ENCODE measurements at places on chromosomes 12 and 14.

DNA sequence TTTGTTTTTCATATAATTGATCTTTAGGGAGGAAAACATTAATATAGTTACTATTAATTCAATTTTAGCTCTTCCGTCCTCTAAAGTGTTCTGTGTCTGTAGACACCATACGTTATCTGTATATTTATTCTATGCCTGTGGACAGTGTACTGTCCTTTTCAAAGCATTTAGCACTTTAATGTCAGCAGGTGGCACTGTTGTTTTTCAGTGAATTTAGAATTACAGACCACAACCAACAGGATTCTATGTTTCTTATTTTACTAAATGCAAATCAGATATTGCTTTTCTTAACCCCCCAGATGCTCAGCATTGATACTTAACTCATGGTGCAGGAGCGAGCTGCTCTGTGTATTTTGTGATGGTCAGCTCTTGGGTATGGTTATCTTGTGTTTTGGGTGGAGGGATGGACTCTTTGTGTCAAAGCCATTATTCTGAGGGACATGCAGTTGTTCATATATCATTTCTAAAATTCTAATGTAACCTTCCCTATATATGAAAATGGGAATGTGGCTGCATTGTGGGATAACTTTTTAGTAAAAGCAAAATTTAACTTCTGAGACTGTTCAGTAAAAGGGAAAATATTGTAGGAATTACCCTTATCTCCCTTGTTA is 65.2 kb downstream of the PAPOLA start:
- DNase-seq: peak; percentile 26

- DNase-seq: peak; percentile 56
Measured at GRCh38 chr12:63018273-63018672, 83.3 kb upstream of the PPM1H start.

DNA sequence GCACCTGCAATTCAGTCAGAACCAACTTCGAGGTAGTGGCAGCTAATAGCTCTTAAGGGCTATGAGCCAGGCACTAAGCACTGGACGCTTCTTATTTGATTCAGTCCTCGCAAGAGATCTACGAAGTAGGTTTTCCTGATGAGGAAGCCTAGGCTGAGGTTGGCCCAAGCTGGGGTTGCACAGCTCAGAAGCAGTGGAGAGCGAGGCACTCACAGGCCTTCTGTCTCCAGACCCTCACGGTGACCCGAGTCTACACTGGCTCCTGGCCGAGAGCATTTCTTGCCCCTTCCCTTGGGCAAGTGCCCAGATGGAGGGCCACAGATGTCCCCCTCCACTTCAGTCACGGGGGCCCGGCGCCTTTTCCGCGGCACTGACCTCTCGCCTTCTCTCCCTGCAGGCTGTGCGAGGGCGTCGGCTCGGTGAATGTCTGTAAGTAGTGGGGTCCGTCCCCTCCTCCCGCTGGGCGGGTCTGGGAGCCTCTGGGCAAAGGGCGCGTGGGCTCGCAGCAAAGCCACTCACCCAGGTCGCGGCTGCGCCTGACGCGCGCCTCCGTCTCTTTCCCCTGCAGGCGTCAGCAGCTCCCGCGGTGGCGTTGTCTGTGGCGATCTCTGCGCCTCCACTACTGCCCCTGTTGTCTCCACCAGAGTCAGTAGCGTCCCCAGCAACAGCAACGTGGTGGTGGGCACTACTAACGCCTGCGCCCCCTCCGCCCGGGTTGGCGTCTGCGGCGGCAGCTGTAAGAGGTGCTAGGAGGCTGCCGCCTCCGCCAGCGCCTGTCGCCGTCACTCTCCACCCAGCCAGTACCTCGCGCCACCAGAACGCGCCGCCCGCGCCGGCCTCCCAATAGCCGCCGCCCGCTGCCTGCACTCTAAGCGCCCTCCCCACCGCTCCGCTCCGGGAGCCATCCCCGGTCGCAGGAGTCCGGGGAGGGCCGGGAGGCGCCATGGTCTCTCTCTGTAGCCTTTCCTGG is 13.1 kb downstream of the KRT83 start:
- DNase-seq: peak; percentile 71

DNA sequence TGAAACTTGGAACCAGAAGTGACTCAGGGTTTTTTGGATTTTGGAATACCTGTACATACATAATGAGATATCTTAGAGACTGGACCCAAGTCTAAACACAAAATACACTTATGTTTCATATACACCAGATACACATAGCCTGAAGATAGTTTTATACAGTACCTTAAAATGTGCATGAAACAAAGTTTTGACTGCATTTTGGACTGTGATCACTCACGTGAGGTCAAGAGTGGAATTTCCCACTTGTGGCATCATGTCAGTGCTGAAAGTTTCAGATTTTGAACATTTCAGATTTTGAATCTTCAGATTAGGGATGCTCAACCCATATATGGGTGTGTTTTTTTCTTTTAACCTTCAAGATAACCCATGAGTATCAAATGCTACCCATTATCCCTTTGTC is 6.6 kb downstream of the SBNO1 start:
- DNase-seq: no peak

- no peak for DNase-seq
Measured at GRCh38 chr12:56766535-56766934, 3.4 kb downstream of the HSD17B6 start.

DNA sequence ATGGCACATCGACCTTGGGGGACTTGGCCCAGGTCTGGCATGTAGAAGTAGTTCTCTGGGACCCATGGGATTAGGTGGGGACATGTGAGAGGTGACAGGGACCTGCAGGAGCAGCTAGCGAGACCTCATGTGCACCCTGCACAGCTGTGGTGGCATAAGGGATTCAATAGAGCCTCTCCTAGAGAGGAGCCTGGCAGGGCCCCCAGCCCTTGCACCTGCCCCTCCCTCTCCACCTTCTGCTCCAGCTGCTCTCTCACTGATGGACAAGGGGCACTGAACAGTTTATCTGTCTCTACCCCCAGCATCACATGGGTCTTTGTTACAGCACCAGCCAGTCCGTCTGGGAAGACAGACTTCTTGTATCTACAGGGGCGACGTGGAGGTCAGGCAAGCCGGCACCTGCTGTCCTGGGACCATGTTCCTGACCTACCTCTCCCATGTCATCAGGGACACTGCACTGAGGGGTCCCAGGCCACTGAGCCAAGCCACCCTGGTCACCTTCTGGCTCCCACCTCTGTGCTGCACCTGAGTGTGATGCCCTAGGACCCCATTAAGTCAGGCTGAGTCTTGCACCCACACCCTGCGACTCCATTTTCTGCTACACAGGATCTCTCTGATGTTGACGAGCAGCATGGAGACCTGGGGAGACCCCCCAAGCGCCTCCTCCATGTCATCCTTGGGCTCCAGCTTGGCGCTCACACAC is 32.6 kb downstream of the DDX11 start:
- no peak for DNase-seq

GRCh38 chr12:132489078-132489601 is 811 bp upstream of the FBRSL1 start:
- no peak for DNase-seq

DNA sequence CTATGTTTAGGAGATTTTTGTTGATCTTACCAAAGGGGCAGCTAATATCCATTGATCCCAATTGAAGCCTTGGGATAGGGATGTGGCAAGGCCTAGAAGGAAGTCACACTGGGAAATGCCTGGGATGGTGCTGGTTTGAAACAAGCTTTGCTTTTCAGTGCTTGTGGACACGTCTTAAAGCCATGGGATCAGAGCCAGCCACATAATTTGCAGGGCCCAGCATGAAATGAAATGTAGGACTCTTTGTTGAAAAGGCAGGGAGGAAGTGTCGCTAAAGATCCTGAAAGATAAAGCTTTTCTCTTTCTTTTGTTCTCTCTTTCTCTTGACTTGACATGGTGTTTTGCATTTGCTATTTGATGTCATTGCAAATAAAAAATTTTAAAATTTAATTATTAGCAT is 5.0 kb downstream of the TTC9 start:
- DNase-seq: no peak

- DNase-seq: peak; percentile 73
Measured at GRCh38 chr14:64510825-64511671, 6.5 kb downstream of the ZBTB1 start.

DNA sequence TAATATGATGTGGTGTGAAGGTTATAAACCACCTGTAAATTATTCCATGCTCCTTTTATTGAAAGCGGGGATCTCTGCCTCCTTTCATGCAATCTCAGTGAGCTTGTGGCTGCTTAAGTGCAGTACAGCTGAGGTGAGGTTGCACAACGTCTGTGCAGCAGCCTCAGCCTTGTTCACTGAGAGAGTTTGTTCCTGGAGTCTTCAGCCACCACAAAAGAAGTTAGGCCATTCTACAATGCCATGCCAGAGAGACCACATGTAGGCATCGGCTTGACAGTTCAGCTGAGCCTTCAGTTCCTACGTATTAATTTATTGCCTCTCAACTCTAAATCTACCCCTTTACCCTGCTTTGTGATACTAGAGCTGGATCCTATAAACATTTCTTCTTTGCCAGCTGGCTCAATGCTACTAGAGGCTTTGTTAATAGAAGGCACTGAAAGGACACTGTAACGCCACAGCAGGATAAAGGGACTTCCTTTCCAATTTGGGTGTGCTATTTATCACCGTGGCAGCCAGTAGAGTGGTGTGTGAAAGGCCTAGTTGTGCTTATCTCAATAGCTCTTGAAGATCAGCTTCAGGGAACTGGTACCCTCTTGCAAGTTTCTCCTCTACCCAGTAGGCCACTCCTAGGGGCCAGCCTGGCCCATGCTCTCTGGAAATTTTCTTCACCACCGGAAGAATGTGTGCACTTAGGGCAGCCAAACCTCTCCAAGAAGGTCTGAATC is 337.7 kb downstream of the IPO8 start:
- DNase-seq: no peak

DNA sequence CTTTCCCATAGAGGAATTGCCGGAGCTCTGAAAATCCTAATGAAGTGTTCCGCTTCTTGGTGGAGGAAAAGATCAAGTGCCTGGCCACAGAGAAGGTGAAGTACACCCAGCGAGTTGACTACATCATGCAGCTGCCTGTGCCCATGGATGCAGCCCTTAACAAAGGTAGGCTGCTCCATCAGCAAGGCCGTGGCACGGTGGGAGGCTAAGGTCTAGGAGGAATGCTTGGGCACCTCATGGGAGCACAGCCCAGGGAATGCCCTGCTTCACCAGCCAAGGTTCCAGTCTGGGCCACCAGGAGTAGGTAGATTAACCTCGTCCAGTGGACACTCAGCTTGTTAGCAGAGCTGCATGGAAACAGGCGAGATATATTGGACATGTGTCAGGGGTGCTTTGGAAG is 6.4 kb upstream of the TPI1 start:
- DNase-seq: no peak

DNA sequence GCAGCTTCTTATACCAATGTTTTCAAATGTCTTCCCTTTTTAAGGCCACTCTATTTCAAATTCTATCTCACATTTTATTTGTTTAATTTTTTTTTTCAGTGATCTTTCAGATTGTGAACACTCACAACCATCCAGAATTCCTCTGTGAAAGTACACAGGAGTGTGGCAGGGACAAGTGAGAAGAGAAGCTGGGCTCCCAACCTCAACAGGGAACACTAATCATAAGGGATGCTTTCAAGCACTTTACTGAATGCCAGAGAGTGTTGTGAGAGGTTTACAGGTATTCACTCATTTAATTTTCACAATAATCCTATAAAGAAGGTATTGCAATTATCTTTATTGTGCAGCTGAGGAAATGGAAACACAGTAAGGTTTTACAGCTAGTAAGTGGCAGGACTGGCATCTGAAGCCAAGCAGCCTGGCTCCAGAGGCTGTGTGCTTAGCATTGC is 60.1 kb upstream of the PYGL start:
- DNase-seq: no peak

DNA sequence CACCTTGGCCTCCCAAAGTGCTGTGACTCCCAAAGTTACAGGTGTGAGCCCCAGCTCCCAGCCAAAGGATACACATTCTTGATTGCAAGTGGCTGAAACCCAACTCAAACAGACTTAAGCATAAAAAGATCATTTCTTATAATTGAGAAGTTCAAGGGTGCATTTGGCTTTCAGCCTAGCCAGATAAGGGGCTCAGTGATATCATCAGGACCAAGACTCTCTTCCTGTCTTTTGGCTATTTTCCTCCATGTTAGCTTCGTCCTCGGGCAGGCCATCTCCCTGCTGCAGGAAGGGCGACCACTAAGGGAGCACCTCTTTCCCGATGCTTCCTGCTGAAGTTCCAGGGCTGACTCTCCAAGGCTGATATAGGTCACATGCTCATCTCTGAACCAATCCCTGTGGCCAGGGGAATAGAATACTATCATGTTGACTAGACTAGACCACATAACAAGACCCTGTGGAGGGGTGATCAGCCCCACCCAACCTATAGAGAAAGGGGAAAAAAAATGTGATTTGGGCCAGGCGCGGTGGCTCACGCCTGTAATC is 9.8 kb upstream of the KRT8 start:
- no peak for DNase-seq

GRCh38 chr14:94031883-94032279 is 5.7 kb downstream of the OTUB2 start:
- no peak for DNase-seq

GRCh38 chr14:65369560-65369959 is 43.0 kb upstream of the FUT8 start:
- DNase-seq: no peak

Data from kidney tubule cell (primary cell).